Type B pancreatic cell (in vitro differentiated cells): ENCODE measurements at places on chromosomes 3 and 15. TPM values are rescaled to one million over a fixed set of nuclear protein-coding genes. Genes with fewer than 3 reads are reported as not detected.

The LIPH gene
- 5.3 and 8.4 TPM in 2 replicates for total RNA-seq

DNA sequence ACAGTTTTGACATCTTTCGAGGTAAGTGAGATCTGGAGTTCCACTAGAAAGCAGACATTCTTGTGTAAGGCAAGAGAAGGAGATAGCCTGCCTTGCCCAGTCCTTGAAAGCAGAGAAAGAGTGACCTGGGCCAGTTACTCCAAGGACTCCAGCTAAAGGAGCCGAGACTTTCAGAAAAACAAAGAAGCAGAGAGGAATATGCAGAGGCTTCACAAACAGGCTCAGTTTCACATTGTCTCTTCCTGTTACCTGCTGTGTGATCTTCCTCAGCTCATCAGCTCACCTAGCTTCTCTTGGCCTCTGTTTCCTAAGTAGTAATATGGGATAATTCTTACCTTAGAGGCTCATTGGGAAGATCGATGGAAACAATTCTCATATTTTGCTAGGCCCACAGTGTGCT, 81.0 kb downstream of the CDC25A start:
- H3K4me1 ChIP-seq: no peaks in the 10 kb centered on the region
- no peak for DNase-seq
- H3K27ac ChIP-seq: no peak overlapping the region
- H3K27me3 ChIP-seq: no peaks in the 10 kb centered on the region
- no peak overlapping the region for H3K4me3 ChIP-seq
- H3K36me3 ChIP-seq: no peaks in the 10 kb centered on the region

The SENP5 gene
- total RNA-seq: 33.7 and 39.5 TPM in 2 replicates

- no peaks in the 10 kb centered on the region for H3K36me3 ChIP-seq
- H3K27me3 ChIP-seq: no peaks in the 10 kb centered on the region
- no peak overlapping the region for H3K4me3 ChIP-seq
Observed at GRCh38 chr3:146203776-146204175, 42.8 kb upstream of the PLOD2 start.

DNA sequence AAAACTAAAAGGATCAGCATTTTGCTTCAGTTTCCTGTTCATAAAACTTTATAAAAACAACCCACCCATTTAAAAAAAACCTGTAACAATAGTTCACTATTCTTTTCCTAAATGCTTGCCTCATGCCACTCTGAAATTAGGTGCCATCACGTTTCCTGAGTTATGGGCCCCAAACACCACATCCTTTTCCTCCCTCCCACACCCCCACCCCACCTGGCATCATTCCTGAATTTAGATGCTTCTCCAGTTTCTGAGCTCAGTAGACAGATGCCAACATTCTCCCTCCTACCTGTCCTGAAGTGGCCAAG, 11.9 kb upstream of the ARHGEF3 start:
- H3K36me3 ChIP-seq: no peaks in the 10 kb centered on the region
- peaks cover 52% of the 10 kb centered on the region for H3K4me1 ChIP-seq
- no peak for DNase-seq
- H3K4me3 ChIP-seq: no peak overlapping the region
- H3K27ac ChIP-seq: peak overlapping the region; percentile 96
- no peaks in the 10 kb centered on the region for H3K27me3 ChIP-seq

The WNT5A gene
- total RNA-seq: 62.0 and 99.3 TPM in 2 replicates

GRCh38 chr3:111284503-111285183, 213.0 kb downstream of the NECTIN3 start:
- H3K4me1 ChIP-seq: peaks cover 7% of the 10 kb centered on the region
- no peaks in the 10 kb centered on the region for H3K36me3 ChIP-seq
- no peak overlapping the region for H3K27ac ChIP-seq
- no peaks in the 10 kb centered on the region for H3K27me3 ChIP-seq
- H3K4me3 ChIP-seq: no peak overlapping the region
- DNase-seq: no peak

The GMNC gene
- 2.8 and 3.0 TPM in 2 replicates for total RNA-seq
